Activated T-cell treated with anti-CD3 and anti-CD28 coated beads, Interleukin-2, amount 50 U/mL, for 1 hour (primary cell): ENCODE measurements at places on chromosomes 1 and 21.

DNA sequence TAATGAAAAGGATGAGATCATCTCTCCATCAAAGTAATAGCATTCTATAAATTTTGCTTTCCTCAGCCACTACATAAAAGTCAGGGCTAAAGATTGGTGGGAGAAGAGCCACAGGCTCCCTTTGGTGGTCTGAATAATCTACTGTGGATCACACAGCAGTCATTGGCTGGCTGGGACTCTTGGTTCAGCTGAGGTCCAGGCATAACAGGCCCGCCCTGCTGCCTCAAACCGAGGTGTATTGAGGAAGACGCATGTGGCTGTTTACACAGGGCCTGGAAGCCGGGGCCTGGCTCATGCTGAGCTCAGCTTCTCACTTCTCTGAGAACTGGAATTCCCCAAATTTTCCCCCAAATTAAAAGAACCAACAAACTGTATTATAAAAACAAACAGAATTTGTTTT, 139.2 kb downstream of the PTPRC start:
- DNase-seq = no peak

- DNase-seq = no peak
Observed at GRCh38 chr1:44632598-44632997, 41.7 kb downstream of the TMEM53 start.

DNA sequence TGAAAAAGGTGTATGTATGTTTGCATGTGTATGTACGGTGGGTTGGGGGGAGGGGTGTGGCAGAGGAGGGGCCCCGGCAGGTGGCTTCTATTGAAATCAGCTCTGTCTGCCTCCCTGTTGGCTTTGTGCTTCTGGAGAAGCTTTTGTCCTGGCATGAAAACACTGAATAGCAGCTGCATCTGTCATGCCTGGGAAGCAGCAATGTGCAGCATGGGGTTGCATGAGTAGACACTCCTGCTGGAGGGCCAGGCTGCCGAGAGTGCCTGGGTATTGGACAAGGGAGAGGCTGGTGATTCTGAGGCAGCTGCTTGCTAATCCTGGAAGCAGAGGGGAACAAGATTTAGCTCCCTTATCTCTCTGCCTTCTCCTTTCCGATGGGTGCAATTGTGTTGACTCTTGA, 20.5 kb downstream of the MAPKAPK2 start:
- no peak for DNase-seq

DNA sequence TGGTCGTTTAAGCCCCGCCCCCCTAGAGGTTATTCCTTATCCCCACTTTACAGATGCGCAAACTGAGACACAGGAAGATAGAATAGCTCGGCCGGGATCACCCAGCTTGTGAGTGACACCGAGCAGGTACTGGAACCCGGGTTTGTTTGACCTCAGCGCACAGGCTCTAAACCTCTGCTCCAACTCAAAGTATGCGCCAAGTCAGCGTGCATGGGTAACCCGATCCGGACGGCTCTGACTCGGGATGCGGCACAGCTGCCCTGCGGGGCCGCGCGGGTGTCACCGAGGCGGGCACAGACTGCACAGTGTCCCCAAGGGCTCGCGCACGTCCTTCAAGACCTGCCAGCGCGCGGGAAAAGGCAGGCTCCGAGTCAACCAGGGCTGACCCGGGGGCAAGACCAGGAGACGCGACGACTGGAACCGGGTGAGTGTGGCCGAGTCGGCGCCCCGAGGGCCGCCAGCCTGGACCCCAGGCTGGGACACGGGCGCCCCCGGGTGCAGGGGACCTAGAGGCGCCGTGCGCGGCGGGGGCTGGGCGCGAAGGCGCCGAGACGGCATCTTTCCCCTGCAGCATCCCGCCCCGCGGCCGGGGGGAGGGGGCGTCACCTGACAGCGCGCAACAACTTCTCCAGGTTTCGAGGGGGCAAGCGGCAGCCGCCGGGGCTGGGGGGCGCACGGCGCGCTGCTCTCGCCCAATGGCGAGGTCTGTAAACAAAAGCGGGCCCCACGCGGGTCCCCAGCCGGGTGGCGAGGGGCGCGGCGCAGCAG, 101.9 kb upstream of the SOD1 start:
- peak; percentile 52 for DNase-seq

DNA sequence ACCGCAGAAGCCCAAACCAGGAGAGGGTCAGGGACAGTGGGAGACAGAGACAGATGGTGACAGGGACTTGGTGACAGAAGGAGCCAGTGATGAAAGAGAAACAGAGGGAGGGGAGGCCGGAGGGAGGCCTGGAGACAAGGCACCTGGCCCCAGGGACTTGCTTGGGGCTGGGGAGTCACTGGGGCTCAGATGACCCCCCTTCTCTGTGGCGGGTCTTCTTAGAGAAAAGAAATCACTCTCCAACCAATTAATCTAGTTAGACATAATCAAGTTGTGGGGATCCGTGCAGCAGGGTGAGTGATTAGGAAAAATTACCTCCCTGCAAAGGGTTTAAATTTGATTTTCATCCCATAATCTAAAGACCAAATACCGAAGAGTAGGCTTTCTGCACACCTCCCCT, 519.8 kb downstream of the PTPRU start:
- DNase-seq = no peak

DNA sequence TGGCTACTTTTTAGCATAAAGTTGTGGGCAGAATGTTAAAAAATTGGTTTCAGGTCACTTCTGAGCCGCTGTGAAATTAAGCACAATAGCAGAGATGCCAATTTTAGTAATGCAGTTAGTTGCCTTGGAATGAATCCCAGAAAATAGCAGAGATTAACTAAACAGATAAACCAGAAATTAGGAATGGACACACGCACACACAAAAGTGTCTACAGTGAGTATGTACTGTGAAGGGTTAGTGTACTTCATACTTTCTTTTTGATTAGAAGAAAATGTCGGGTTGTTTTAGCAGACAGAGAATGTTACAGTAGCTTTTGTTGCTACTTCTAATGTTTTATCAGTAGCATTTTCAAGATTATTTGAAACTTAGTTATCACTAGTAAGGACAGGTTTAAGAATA, 106.7 kb downstream of the LEPR start:
- no peak for DNase-seq

- no peak for DNase-seq
Observed at GRCh38 chr1:111213412-111213811, 13.0 kb upstream of the DENND2D start.

DNA sequence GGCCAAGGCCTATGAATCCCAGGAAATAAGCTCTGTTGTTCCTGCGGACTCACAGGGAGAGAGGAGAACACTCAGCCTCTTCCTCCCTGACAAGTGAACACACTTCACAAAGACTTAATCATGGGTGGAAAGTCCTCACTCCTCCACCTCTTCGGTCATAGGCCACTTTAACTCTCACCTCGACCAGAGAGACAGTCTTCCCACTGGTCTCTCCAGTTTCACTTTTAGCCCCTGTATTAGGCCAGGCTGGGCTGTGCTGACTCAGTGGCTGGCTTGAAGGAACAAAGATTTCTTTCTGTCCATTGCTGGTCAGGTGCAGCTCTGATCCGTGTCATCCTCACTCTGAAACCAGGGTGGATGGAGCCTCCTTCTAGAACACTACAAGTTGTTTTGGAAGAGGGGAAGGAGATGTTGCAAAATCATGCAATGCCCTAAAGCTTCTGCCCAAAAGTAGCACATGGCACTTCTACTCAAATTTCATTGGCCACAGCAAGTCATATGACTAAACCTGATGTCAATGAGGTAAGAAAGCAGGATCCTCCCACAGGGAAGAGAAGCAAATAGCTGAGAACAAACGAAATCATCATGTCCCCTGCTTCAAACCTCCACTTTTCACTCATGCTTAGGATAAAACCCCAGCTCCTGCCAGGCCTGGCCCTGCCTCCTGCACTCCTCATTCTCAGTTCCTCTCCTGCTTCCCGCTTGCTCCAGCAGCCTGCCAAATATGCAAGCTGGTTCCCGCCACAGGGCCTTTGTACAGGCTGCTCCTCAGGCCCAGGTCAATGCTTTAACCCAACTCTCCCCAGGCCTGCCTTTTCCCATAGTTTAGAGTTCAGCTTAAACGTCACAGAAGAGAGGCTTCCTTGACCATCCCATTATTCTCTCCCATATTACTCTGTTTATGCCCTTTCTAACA, 150.5 kb upstream of the RUNX3 start:
- no peak for DNase-seq

DNA sequence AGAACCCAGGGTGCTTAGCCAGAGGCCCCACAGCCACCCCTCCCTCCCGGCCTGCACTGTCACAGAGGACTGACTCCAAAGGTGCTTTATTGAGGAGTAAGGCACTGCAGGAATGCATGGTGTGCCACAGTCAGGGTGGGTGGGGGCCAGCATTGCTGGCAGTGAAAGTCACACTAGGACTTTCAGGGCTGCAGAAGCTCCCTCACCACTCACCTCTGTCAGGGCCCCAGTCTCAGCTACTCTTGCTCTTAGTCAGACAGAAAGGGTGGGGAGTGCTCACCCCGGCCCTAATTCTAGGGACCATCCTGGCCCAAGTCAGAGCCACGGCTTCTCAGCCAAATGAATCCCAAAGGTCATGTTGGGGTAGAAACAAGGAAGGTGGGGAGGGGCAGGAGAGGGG, 19.4 kb downstream of the KNCN start:
- DNase-seq = no peak

DNA sequence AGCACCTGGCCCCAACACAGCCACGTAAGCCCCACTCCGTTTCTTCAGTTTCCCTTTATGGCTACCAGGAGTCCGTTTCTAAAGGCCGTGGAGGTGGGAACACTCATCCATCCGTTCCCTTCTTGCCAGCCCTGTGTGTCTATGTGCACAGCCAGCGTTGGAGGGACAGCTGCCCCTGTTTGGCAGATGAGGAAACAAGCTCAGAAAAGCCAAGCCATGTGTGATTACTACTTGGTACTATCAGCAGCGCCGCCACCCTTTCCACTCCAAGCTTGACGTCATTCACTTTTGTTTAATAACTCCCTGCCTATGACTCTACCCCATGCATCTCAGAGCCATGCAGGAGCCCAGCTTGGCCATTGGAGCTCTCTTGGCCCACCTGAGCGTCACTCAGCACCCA, 3.5 kb downstream of the LRP8 start:
- no peak for DNase-seq

GRCh38 chr1:115188680-115189395, 99.5 kb upstream of the TSPAN2 start:
- no peak for DNase-seq

DNA sequence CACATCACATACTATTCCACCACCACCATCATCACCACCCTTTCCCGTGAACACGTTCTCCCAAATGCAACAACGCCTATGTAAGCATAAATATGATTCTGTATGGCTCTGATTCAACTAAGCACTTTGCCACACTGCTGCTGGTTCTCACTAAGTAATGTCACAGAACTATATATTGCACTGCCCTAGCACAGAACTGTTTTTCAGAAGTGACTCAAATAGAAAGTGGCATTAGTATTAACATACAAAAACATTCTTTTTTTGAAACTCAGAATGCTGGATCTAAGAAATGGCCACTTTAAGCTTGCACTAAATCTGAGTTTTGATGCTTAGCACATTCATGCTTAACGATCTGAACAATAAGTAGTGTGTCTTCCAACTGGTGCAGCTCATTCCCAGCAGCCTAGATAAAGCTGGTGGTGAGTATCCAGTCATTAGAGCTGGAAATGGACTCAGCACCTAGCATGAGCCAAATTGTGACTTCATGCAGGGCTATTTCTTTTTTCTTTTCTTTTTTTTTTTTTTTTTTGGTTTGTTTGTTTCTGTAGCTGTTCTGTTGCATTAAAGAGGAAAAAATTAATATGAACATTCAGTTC, 46.2 kb upstream of the ZC3H11B start:
- no peak for DNase-seq

- no peak for DNase-seq
Observed at GRCh38 chr1:224168859-224169380, 14.1 kb upstream of the DEGS1 start.

DNA sequence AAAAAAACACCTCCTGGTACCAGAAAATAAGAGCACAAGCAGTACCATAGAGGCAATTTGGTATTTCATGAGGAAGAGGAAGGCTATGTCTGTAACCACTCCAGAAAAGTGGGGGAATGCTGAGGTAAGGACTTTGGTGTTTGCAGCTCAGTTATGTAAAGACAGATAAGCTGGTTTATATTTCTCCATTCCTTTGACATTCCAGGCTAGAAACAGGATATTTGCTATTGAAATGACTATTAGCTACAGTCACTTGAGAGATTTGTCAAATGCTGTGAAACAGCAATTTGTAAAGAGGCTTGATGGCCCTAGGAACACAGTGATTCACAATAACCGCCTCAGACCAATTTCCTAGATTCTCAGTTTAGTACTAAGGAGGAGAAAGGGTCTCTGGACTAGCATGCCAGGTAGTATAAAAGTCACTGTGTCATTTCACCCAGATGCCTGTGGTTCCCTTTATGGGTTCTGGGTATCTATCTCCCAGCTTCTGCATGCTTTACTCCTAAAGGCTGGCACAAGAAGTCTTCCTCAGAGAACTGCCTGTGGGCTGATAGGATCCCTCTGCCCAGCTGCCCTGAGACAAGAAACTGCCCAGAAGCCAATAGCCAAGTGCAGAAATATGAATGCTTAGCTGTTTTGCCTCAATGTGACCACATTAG, 80.5 kb downstream of the VCAM1 start:
- no peak for DNase-seq

DNA sequence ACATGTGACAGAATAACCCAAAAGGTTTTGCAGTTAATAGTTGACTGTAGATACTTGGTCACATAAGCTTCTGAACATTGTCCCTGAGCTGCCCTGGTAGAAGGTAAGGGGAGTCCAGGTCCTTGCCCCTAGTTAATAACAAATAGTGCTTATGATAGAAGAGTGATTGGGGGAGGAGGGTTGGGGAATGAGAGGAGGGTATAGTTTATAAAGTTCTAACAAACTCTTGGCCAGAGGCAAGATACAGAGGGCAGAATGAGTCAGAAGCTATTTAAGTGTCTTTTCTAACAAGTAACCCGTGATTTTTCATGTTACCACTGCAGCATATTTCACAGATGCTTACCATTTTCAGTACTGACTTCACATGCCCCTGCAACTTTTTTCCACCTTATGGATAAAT, 26.7 kb upstream of the MYOCOS start:
- no peak for DNase-seq

GRCh38 chr1:68103011-68103545, 52.7 kb upstream of the DIRAS3 start:
- DNase-seq = no peak

DNA sequence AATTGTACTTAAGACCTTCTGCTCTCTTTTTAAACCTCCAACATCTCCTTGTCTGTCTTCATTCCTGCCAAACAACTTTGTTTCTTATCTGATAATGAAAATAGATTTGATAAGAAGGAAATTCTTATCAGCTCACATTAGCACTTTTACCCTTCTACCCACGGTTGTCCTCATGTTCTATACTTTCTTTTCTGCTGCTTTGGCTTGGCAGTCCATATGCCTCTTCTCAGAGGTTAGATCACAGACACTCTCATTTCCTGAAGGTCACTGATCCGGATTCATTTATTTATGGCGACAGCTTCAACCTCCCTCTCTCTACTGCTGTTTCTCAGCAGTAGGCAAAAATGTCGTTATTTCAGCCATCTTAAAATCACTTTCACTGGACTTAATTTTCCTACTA, 2015.8 kb downstream of the NCAM2 start:
- no peak for DNase-seq

- DNase-seq = no peak
Observed at GRCh38 chr21:15242906-15243305, 178.1 kb upstream of the NRIP1 start.

GRCh38 chr1:58812926-58813325, 29.1 kb upstream of the JUN start:
- DNase-seq = peak; percentile 40

- DNase-seq = no peak
Observed at GRCh38 chr1:179175011-179175841, 54.3 kb downstream of the ABL2 start.
